ENCODE measurements at places on chromosomes 3 and 15.

GRCh38 chr3:426072-426471 lies 229.5 kb downstream of the CHL1 start:
- DNase-seq, result no peak

DNA sequence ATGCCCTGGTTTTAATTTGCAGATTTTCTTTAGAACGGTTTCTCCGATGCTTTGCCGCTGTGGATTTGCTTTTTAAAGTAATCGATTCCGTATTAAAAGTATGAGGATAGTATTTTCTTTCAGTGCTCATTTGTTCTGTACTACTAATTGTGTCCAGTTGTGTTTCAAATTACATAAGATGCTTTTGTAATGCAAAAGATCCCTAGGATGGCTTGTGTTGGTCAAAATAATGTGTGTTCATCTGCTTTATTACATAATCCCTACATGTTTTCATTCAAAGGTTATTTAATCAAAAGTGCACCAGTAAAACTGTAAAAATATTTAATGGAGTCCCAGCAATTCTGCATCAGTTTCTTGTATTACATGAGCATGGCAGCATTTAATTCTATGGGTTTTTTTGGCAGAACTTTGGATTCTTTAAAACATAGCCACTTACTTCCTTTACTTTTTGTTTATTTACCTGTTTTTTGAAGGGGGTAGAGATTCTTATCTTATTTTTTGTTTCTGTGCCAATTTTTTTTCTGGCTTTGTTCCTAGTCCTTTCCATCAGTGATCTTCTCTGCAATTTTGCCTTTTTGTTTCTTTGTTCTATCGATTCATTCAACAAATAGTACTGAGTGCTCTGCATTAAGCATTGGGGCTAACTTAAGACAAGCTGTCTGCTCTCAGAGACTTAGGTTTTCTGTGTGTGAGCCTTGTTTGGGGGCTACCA lies 352.8 kb downstream of the LRTM1 start:
- DNase-seq, result no peak

- DNase-seq, result no peak
Observed at GRCh38 chr3:133138017-133138416, 99.8 kb downstream of the TMEM108 start.

GRCh38 chr15:92400573-92400972 lies 6.9 kb downstream of the ST8SIA2 start:
- no peak for DNase-seq

DNA sequence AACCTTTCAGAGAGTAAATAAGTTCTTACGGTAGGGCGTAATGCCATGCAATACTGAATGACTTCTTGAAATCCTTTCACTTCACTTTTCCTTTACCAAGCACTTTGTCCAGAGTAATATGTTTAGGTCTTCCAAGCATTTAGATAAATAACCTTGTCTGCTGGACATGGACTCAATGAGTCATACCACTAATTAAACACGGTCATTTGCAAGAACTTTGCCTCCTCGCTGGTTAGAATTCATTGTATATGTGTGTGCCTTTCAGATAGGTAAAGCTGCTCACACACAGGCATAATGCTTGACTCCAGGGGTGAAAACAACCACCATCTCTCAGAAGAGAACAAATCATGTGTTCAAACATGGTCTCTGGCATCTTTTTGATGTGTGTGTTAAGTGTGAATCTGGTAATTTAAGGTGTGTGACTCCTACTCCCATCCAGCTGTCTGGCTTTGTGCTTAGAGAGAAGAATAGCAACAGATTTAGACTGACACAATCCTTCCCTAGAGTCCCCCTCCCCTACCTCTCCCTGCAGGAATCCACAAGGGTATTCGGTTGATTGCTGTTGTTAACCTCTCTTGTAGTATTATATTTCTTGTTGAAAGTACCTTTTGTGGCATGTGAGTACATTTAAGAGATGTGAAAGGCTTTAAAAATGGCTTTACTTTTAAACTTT lies 419.0 kb downstream of the CNTN4 start:
- no peak for DNase-seq

DNA sequence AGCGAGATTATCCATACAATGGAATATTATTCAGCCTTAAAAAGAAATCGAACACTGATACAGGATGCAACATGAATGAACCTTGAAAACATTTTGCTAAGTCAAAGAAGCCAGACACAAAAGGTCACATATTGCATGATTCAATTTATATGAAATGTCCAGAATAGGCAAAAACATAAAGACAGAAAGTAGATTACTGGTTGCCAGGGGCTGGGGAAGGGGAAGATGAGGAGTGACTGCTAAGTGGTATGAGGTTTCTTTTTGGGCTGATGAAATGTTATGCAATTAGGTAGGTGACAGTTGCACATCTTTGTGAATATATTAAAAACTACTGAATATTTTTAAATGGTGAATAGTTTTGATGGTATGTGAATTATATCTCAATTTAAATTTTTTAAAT lies 38.3 kb downstream of the LRRFIP2 start:
- no peak for DNase-seq

DNA sequence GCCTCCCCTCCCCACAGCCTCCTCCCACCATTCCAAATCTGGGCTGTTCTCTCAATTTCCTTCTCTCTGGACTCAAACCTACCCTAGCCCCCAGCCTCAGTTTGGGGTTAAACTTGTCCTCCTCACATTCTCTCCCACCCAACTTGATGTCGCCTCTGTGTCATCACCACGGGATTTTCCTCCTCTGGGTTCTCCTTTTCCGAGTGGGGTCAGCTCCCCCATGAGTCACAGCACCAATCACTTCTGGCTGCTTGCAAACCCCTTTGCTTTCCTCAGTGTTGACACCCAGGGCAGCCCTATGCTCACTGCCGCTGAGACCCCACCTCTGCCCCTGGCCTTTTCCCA lies 451 bp downstream of the CCR5AS start:
- no peak for DNase-seq

- peak; percentile 82 for DNase-seq
Observed at GRCh38 chr3:147656023-147656422, 246.9 kb downstream of the ZIC1 start.

DNA sequence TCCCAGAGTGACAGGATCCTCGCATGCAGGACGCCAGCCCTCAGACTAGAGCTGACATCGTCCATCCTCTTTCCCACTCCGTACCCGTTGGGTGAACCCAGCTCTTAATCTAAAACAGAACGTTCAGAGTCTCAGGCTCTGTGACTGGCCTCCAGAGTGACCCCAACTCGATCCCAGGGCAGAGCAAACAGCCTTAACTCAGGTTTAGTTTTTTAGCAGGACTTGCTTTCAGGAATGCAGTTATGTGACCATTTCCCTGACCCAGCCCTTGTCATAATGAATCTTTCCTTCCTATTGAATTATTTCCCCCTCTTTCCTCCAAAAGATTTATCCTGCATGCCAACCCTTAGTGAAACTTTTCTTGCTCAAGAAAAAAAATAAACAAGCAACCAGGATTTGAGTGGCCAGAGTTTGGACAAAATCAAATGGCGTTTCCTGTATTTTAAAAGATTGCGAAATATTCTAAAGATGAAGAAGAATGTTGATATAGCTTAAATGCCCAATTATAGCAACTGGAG lies 47.8 kb upstream of the RARB start:
- no peak for DNase-seq

DNA sequence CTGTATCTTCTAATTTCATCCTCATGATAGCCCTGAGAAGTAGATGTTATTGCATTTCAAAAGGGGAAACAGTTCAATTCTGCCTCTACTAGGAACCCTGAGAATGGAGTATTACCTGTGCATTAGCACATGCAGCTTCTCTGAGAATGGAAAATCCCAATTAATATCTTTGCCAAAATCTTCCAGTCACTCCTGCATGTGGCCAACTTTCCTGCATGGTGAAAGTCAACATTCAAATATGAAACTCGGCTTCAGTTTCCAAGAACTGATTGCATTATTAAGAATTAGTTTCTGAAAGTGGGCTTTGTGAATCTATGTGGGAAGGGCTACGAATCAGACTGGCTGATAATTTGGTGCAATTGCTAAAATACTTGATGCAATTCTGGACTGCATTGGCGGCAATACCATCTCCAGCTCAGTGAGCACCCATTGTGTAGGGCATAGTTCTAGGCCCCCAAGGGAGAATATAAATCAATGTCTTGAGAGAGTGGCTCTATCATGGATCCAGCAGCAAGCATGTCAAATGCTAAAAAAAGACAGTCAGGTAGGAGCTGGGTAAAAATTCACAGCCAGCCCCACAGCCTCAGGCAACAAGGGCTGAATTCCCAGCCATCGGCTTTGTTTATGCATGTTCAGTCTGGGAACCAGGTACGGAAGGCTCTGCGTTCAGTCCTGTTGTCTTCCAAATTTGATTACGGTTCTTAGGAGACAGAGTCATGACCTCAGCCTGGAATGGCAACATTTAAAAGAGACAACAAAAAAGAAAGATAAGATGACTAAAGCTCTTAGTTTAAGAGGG lies 18.8 kb upstream of the BCL6 start:
- no peak for DNase-seq
